ENCODE measurements at places on chromosomes 7 and 10.
A peak's percentile ranks its signal among the peaks of the same experiment; 100 is the strongest.

- peak; percentile 84 for DNase-seq
Measured at GRCh38 chr7:31122649-31123058, 70.5 kb downstream of the ADCYAP1R1 start.

DNA sequence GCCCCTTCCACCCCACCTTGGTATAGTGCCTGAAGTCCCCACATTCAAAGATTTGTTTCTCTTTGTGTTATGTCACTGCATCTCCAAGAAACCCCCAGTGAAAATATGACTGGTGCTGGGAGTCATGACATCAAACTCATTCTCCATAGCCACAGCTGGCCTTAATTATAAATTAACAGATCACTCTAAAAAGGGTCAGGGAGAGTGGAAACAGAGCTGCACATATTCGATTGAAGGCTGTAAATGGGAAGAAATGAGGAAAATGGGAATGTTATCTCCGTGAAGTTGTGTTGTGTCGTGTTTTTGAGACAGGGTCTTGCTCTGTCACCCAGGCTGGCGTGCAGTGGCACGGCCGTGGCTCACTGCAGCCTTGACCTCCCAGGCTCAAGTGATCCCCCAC, 24.2 kb upstream of the NUP42 start:
- no peak for DNase-seq

DNA sequence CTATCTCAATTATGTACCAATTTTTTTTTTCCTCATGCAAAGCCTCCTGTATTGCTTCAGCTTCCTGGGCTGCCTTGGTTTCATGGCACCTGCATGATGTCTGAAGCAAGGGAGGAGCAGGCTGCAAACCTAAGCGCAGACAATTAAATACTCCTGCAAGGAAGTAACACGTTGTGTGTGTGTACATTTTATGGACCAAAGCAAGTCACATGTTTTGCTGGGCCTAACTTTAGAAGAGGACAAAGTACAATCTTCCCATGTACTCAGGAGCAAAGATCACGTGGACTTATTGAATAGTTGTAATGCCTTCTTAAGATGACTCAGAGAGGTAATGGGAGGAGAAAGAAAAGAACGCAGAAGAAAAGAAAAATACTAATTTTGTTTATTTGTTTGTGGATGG, 944.0 kb upstream of the C7orf33 start:
- DNase-seq = no peak

DNA sequence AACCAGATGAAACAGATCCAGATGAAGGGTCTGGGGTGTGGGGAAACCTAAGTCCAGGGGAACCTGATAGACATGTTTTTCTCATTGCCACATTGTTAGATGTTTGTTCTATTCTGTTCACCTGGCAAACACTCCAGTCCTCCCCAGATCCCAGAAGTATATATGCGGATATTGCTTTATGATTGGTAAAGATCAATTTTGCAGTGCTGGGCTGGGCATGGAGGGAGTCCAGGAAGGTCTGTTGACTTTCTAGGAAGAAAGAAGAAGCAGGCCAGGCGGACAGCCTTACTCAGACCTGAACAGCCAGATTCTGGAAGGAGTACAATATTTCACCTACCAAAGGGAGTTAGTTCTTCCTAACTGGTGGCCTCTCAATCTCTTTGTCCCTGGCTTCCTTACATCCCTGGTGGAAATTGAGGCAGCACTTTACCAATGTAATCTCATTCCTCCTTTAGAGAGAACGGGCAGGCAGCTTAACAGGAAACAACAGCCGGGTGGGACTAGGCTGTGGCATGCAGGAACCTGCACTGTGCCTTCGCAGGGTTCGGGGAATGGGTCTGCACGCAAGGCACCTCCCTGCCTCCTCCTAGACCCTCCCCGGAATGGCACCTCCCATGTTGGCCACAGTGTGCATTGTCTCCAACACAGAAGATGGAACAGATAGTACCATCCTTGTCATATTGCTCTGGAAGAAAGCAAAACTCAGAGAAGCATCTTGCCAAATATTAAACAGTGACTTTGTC, 930 bp downstream of the GIMAP6 start:
- DNase-seq = no peak

DNA sequence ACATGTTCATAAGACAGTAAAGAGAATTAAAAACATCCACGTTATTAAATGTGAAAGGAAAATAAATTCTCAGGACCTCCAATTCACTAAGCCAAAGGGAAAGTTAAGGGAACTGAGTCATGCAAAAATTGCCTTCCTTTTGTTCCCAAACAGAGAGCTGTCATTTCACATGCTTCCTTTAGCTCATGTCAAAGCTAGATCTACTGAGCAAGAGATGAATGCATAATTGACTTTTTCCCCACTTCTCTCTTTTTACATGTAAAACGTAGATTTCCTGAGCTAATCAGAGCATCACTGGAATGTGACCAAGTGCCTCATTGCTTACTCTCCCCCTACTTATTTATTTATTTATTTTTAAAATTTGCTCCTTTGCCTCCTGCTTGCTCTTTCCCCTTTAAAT, 129.1 kb upstream of the AMPH start:
- no peak for DNase-seq

DNA sequence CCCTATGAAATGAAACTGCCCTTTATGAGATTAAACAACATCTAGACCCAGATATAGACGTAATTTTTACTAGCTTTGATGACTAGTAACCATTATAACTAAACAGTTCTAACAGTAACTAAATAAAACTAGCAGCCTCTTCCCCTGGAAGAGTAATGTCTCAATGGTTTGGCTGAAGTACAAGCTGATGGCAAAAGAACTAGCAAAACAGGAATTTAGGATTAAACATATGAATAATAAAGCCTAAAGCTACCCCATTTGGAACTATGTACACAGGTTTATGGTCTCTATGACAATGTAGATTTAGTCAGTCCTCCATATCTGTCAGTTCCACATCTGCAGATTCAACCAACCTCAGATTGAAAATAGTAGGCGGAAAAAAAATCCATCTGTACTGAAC, 6.4 kb downstream of the DPY19L1 start:
- no peak for DNase-seq

GRCh38 chr10:103552856-103553742, 59.6 kb downstream of the NEURL1 start:
- no peak for DNase-seq

DNA sequence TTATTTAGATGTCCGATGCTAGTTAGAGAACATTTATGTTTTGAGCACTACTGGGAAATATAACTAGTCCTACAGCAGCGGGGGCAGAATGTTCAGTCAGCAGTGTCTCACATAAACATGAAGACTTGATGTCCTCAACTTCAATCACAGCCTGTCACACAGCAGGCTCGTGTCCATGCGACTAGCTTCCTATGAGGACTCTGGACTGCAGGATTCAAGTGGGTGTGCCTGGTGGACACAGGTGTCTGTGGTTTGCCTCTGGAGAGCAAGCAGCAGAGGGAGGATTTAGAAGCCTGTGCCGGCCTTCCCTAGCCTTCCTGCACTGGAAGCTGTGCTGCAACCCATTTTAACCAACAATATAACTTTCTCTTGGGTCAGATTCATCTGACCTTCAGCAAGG, 30.0 kb upstream of the LANCL2 start:
- DNase-seq = no peak

DNA sequence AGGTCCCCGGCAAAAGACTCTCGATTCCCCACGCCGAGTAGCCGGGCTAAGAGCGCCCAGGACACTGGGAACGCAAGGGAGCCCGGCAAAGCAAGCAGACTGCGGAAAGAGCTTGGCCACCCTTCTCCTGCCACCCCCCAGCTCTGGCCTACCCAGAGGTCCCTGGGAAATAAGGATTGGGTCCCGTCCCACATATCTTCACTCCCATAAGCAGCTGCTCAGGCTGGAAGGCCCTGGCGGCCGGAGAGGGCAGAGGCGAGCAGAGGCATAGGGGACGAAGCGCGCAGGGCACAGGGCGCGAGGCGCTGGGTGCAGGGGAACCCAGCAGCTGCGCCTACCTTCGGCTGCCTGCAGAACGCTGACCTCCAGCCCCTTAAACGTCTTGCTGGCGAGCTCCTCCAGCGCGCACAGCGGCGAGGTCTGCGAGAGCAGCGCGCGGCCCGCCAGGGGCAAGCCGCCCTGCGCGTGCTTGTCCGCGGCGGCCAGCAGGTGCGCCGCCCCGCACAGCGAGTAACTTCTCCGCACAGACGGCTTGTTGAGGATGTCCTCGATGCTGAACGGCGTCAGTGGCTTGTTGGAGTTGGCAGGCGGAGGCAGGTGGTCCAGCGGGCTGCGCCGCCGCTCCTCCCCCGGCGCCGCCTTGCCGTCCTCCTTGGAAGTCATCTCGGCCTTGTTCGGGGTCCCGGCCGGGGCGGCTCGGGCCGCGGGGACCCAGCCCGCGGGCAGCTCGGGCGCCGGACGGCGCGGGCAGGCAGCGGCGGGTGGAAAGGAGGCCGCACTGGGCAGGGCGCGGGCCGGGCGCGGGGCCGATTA, 904 bp downstream of the LBX1 start:
- no peak for DNase-seq

DNA sequence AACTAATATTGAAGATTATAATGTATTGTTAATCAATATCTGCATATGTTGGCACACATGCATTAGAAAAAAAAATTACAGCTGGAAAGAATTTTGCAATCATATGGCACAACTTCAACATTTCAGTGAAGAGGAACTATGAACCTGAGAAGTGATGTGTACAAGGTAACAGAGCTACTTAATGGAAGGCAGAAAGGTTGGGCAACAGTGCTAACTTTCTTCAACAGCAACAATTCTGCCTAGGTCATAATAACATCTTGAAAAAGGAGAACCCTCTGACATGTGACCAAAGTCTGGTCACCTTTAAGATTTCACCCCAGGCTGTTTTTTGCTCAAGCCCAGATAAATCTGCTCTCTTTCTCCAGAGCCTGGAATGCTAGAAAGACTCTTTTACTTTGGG, 47.9 kb upstream of the SKAP2 start:
- no peak for DNase-seq

DNA sequence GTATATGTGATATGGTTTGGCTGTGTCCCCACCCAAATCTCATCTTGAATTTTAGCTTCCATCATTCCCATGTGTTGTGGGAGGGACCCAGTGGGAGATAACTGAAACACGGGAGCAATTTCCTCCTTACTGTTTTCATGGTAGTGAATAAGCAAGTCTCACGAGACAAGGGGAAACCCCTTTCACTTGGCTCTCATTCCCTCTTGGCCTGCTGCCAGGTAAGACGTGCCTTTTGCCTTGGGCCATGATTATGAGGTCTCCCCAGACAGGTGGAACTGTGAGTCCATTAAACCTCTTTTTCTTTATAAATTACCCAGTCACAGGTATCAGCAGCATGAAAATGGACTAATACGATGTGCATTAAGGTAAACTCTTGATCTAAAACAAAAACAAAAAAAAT, 357.1 kb upstream of the AOAH start:
- no peak for DNase-seq

GRCh38 chr7:54581511-54581910, 39.3 kb downstream of the VSTM2A start:
- DNase-seq = no peak
